ENCODE measurements at places on chromosomes 2 and 18.

DNA sequence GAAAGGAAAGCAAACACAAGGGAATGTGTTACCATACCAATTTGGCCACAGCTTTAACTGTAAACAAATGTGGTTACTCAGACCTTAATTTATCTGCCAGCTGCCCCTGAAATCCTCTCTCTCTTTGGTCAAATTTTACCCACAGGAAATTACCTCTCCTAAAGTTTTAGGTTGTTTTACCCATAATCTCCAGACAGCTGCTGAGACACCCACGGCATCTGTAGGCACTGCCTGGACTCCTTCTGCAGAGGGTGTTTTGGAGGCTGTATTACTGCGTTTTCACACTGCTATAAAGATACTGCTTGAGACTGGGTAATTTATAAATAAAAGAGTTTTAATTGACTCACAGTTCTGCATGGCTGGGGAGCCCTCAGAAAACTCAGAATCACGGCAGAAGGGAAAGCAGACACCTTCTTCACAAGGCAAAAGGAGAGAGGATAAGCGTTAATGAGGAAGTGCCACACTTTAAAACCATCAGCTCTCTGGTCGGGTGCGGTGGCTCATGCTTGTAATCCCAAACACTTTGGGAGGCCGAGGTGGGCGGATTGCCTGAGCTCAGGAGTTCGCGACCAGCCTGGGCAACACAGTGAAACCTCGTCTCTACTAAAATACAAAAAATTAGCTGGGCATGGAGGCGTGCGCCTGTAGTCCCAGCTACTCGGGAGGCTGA, 677.5 kb upstream of the FSHR start:
- DNase-seq: no peak

- no peak for DNase-seq
Observed at GRCh38 chr2:11477994-11478393, 12.0 kb upstream of the E2F6 start.

- DNase-seq: no peak
Observed at GRCh38 chr18:54269893-54270844, 852 bp downstream of the POLI start.

DNA sequence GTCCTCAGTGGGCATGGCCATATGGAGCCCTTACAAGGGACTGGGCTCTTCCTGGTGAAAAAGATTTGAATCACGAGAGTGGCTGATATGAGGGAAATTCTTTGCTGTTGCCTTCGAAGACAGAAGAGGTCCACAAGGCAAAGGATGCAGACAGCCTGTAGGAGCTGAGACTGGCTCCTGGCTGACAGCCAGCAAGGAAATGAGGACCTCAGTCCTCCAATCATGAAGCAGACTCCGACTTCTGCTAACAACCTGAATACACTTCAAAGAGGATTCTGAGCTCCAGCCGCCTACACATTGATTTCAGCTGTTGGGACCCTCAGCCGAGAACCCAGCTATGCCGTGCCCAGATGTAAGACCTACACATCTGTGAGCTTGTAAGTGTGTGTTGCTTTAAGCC, 3.0 kb upstream of the ST8SIA5 start:
- peak; percentile 60 for DNase-seq

DNA sequence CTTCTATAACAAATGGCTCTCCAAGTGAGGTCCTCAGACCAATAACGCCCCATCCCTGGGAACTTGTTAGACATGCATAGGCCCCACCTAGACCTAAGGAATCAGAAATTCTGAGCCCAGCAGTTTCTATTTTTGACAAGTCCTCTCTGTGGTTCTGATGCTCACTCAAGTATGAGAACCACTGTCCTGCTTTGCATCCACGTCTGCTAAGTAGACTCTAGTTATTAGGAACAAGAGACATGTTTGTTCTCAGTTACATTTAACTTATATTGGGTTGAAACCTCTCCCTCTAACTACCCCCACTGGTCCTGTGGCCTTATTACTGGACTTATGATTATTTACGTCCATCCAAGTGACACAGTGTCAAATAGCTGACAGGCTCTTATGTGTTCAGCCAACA, 70.3 kb downstream of the TMEM17 start:
- DNase-seq: no peak
